Left cardiac atrium (tissue), 4 donors: ENCODE measurements at places on chromosomes 5 and 9. TPM values are rescaled to one million over a fixed set of nuclear protein-coding genes. Genes with fewer than 3 reads are reported as not detected.

The TICAM2 gene
- total RNA-seq = 3.5 TPM

The SAPCD2 gene
- total RNA-seq = 0.44 TPM

The ZNF462 gene
- total RNA-seq = 18.6 TPM

The PRLR gene
- total RNA-seq = 0.73 TPM

The SLC6A19 gene
- not detected for total RNA-seq

The UTP15 gene
- total RNA-seq = 18.0 TPM

The ACER2 gene
- 3.0 TPM for total RNA-seq

The LCN9 gene
- total RNA-seq = not detected

The BTNL8 gene
- total RNA-seq = not detected

The PLAC8L1 gene
- total RNA-seq = 0.62 TPM

The SLC6A7 gene
- total RNA-seq = not detected

The SPATA31A3 gene
- total RNA-seq = not detected

DNA sequence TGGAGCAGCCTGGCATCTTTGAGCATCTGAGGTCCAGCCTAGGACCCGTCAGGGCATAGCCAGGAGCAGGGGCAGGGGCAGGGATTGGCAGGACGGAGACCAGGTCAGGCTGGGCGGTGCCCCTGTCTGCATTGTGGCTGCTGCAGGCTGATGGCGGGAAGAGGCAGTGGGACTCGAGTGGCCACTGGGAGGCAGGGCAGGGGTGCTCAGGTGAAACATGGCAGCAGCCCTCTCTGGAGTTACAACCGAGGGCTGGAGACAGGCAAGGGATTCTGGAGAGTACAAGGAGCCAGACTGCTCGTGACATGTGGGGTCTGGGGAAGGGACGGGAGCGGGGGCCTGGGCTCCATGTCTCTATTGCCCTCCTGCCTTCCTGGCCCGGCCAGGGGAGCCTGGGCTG is 97.4 kb upstream of the RAPGEF1 start:
- peak; percentile 43 for DNase-seq

DNA sequence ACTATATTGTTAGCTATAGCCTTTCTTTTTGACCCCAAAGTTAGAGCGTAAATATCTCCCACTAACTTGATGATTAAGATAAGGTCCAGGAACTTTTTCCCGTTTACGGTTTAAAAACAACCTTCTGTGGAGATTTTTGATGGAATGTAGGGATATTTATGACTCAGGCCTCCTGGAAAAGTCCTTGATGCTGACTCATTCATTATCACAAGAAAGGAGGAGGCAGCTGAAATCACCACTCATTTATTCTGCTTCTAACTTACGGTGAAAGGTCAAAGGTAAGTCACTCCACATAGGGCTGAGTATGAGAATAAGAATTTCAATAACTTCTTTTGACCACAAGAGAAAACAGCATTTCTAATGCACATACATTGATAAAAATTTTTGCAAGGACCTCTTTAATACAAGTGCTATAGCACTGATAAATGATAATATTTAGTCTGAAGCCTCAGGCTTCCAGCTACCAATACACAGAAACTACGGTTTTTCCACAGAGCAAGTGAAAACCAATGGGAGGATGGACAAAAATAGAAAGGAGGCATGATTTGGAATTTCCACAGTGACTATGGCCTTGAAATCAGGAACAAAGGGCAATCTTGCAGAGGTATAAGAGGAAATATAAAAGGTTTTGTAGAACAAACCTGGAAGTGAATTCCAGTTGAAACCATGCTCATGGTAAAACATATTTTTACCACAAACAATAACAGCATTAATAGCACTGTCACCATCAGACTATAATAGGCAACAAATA is 146.5 kb downstream of the PPP2R2B start:
- DNase-seq = no peak

- DNase-seq = no peak
Measured at GRCh38 chr9:90112788-90113187, 508.0 kb downstream of the GADD45G start.

DNA sequence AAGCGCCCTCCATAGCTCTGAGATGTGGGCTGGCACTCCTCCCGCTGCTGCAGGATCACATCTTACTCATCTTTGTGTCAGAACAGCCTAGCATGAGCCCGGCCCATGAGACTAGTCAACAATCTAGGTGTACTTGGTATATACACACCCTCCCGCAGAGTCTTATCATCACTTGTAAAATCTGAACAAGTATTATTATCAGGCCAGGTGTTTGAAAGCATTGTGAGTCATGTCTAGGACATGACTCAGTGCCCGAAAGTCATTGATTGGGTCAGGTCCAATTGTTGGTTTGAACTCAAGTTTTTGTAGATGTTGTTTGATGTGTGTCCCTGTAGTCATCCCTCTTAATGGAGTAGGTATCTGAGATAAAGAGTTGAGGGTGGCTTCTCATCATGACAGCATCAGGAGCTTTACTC is 108.7 kb downstream of the CFAP90 start:
- DNase-seq = no peak

GRCh38 chr9:127983847-127984289 is 3.1 kb upstream of the EEIG1 start:
- no peak for DNase-seq

GRCh38 chr5:72394688-72395087 is 74.5 kb downstream of the PTCD2 start:
- no peak for DNase-seq

DNA sequence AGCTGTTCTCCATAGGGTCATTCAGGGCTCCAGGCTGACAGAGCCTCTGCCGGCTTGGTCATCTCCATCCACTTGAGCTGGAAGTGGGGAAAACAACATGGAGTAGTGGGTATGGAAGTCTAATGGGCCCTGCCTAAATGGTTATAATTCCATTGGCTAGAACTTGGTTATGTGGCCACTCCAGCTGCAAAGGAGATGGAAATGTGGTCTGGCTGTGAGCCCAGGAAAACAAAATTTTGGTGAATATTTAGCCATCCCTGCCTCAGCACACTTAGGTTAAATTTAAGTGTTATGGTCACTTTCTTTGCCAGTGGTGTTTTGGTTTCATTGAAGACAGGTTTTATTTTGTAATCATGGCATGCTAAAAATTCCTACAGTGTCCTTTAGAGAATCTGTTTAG is 112.3 kb downstream of the SMARCA2 start:
- DNase-seq = no peak

- no peak for DNase-seq
Measured at GRCh38 chr9:133321411-133321935, 14.5 kb downstream of the SURF6 start.

GRCh38 chr9:89502038-89502601 is 4.2 kb upstream of the SEMA4D start:
- no peak for DNase-seq

DNA sequence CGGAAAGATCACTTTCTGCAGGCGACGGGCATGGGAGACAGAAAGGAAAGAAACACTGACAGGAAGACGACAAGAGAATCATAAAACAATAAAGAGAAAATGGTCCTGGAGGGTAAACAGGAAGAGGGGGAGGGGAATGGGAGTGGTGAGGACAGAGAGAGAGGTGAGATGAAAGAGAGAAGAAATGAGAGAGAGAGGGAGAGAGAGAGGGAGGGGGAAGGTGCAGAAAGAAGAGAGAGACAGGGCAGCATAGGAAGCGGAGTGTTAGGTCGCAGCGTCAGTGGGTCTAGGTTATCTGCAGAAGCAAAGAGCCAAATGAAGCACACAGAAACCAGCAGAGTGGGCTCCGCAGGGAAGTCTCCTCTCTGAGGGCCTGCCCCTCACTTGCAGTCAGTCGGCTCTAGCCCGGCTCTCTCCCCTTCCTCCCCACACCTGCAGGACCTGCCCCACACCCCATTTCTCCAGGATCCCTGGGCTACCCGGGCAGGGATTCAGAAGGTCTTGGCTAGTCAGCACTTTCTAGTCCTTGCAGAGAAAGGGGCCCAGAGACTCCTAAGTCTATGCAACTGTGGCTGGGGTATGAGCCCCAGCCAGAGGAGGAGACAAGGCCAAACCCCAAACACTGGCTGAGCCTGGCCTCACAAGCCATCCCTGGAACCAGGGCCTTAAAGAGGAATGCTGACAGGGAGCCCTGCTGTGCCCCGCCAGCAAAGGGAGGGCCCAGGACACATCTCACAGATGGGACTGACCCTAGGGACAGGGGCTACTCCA is 29.7 kb upstream of the MEIKIN start:
- DNase-seq = no peak

DNA sequence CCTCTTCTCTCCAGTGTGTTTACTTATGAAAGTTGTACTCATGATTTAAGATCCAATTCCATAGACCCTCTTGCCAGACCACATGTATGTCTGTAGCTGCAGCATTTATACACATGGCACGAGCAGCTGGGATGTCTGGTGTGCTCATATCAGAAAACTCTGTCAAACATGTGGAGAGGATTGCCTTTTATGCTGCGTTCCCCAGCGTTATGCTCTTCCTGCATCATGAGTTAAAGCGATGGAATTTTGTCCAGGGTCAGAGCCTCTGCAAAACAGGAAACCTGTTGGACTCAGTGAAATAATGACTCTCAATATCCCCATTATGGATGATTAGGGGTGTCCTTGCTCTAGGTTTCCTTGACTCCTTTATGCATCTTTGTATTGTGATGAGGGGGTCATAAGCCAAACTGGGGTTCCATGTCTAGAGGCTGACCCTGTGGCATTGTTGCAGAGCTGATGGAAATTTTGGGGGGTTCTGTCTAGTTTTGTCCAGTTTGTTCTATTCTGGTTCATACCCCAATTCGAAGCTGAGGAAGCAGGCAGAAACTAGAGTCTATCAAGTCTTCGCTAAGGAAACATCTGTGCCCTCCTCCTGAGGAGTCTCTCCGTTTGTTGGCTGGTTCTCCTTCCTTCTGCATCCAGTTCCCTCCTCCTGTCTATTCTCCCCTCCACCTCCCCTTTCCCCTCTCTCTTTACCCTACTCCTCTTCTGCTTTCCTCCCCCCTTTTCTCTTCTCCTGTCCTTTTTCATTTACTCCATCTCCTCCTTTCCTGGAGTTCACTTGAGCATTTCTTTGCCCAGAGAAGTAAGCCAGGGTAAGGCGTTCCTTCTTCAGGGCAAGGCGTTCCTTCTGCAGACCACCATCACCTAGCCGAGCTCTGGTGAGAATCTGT is 252.8 kb downstream of the MAST4 start:
- DNase-seq = no peak

- no peak for DNase-seq
Measured at GRCh38 chr5:160075073-160075472, 44.2 kb downstream of the PWWP2A start.

- DNase-seq = no peak
Measured at GRCh38 chr9:90684736-90685135, 42.1 kb upstream of the DIRAS2 start.

DNA sequence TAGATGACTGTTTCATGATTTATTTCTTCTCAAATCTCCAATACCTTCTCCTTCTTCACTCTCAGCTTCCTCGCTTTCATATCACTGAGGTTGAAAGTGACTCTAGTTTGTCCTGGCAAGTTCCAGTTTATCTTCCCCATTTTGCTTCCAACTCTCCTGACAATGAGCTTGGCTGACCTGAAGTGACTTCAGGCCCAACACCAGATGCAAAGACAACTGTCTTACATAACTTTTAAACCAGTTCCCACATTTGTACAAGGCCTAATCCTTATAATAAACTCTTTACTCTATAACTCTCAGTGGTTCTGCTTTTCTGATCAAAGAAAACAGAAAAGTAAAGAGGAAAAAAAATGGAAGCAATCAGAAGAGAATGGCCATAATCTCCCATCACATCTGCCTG is 22.0 kb downstream of the GNG10 start:
- no peak for DNase-seq

GRCh38 chr9:134239939-134240338 is 75.6 kb upstream of the RNU6ATAC start:
- DNase-seq = no peak

DNA sequence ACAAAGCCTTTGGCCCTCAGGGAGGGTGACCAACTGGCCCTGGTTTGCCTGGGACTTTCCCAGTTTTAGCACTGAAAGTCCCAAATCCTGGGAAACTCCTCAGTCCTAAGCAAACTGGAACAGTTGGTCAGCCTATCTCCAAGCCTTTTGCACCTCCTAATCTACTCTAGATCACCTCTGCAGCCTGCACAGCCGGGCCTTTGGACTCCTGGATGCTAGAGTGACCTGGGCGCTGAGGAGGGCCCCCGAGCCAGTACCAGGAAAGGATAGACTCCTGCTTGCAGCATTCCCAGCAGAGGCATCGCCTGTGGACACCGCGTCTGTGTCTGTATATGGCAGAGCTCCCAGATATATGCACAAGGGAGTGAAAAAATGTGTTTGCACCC is 15.1 kb downstream of the IRF1 start:
- DNase-seq = peak; percentile 34

DNA sequence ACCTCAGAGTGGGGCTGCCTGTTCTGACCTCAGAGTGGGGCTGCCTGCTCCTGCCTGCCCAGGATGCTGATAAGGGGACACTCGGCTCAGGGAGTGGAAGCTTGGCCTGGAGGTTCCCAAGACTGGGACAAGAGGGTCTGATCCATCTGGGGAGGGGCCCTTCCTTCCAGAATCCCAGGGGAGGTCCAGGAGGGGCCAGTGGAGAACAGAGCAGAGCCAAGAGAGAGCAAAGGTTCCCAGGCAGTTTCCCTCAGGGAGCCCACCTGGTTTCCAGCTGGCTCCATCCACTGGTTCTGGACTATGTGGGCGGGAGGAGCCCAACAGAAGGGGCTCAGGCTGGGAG is 49.1 kb upstream of the RNU6ATAC start:
- peak; percentile 10 for DNase-seq

GRCh38 chr5:176387384-176387925 is 943 bp downstream of the NOP16 start:
- DNase-seq = no peak

DNA sequence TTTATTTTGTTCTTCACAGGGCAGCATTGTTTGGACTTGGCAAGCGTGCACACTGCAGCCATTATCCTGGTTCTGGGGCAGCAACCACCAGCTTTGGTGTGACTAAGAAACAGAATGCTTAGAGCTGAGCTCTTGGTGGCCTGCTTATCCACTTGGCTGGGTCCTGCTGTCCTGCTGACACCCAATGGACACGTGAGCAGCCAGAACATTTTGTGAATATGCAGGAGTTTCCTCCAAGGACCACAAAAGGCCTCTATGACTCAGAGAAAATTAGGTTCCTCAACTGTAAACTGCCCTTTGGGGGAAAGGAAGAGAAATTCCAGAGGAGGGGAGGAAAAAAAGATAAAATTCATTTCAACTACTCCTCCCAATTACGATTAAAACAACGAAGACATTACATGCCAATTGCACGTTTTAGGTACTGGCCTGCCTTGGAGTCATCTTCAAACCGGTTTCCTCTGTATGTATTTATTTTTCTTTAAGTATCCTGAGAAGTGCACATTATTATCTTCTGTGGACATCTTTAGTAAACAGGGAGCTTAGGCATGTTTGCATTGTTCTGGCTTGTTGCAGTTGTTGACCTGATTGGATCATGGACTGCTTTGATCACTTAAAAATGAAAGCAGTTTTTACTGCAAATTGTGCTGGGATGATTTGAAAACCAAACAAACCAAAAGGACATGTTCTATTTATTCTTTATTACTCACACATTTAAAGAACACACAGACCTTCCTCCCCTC is 82.3 kb upstream of the TLE4 start:
- DNase-seq = peak; percentile 19

GRCh38 chr9:99867968-99868367 is 38.5 kb upstream of the STX17 start:
- DNase-seq = no peak
